Breast epithelium (tissue), 4 donors: ENCODE measurements at places on chromosomes 12 and 14. TPM values are rescaled to one million over a fixed set of nuclear protein-coding genes. Genes with fewer than 3 reads are reported as not detected.

DNA sequence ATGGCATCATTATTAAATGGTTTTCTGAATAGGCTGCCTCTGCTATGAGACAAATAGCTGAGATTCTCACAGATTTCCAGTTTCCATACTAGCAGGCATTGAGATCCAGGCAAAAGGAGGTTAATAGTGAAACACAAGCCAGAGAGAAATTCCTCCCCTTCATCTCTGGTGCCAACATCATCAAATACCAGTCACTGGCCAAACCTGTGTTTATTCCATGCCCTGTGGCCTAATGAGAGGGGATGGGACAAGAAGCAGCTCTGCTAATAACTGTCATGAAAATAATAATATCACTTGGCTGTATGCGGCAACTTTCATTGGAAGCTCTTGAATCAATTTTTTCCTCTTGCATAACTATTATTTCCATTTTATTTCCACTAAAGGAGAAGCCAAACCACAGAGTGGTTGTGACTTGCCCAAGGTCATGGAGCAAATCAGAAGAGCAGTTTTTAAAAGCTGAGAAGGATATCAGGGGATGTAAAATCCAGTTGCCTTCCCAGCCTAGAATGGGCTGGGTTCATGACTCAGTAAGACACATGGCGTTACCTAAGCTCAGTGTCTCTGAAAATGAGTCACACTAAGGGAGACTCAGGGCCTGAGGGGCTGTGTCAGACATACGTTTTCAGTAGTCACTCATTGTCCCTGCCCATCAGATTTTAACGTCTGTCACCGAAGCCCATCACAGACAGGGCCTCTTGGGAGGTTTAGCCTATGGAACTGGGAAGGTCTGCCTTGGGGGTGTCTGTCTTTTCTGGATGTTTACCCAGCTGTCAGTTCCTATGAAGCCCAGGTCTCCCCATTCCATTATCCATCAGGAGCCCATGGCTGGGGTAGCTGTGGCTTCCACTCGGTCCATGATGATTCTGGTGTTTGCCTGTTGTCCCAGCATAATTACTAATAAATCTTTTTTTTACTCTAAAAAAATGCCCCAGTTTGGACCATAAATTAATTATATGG, 208.8 kb upstream of the EEA1 start:
- no peaks in the 10 kb centered on the region for H3K36me3 ChIP-seq
- no peaks in the 10 kb centered on the region for H3K4me1 ChIP-seq
- DNase-seq = no peak
- H3K4me3 ChIP-seq = no peak overlapping the region
- H3K27ac ChIP-seq = peak overlapping the region; percentile 71

DNA sequence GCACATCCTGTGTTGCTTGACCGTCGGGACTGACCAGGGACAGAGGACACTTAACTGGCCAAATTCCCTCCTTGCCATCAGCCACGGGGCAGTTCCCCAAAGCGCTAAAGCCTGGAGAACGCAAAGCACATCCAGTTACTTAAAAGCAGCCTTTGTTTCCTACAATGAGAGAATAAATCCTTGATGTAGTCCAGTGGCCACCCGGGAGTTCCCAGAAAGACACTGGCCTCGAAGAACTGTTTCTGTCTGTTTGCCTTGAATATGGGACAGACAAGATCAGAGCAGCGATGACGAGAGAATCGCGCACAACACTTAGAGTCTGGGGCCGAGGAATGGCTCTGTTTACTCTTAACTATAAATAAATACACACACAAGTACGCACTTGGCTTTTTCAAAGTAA, 102.2 kb downstream of the TNFAIP2 start:
- DNase-seq = no peak
- H3K36me3 ChIP-seq = no peaks in the 10 kb centered on the region
- no peak overlapping the region for H3K4me3 ChIP-seq
- peaks cover 15% of the 10 kb centered on the region for H3K27me3 ChIP-seq

DNA sequence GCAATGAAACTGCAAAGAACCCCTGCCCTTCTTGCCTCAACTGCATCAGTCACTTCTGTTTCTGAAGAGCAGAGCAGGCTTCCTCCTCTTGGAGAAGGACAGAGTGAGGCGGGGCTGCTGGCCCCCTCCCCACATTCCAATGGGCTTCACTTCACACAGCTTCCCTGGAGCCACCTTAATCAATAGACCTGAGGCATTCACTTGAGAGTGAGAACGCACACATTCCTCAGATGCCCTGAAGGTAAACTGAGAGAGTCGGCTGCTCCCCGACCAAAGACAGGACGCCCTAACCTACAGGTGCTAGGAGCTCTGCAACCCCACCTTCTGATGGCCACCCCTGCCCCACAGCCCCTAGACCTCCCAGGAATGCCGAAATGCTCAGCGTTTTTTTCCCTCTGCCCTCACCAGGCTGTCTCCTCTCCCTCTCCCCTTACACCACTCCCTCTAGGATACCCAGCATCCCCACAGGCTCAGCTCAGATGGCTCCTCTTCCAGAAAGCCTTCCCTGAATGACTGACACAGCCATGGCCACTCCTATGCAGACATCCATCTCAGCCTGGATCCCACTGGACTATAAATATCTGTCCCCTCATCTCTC, 31.1 kb downstream of the SYNE3 start:
- no peaks in the 10 kb centered on the region for H3K36me3 ChIP-seq
- peaks cover 25% of the 10 kb centered on the region for H3K4me1 ChIP-seq
- no peaks in the 10 kb centered on the region for H3K27me3 ChIP-seq
- peak overlapping the region; percentile 80 for H3K27ac ChIP-seq
- H3K4me3 ChIP-seq = no peak overlapping the region
- no peak for DNase-seq

- H3K4me1 ChIP-seq = no peaks in the 10 kb centered on the region
- no peak overlapping the region for H3K4me3 ChIP-seq
- no peaks in the 10 kb centered on the region for H3K27me3 ChIP-seq
- no peak overlapping the region for H3K27ac ChIP-seq
- DNase-seq = no peak
Measured at GRCh38 chr12:80188576-80188975, 89.2 kb downstream of the OTOGL start.

Gene TAS2R8
- not detected for total RNA-seq

- no peak overlapping the region for H3K4me3 ChIP-seq
- H3K36me3 ChIP-seq = no peaks in the 10 kb centered on the region
- no peaks in the 10 kb centered on the region for H3K27me3 ChIP-seq
- no peaks in the 10 kb centered on the region for H3K4me1 ChIP-seq
- DNase-seq = no peak
Measured at GRCh38 chr14:34170882-34171281, 220.0 kb upstream of the EGLN3 start.

Gene ENDOU
- 0.98 TPM for total RNA-seq

Gene TEP1
- total RNA-seq = 27.2 TPM

DNA sequence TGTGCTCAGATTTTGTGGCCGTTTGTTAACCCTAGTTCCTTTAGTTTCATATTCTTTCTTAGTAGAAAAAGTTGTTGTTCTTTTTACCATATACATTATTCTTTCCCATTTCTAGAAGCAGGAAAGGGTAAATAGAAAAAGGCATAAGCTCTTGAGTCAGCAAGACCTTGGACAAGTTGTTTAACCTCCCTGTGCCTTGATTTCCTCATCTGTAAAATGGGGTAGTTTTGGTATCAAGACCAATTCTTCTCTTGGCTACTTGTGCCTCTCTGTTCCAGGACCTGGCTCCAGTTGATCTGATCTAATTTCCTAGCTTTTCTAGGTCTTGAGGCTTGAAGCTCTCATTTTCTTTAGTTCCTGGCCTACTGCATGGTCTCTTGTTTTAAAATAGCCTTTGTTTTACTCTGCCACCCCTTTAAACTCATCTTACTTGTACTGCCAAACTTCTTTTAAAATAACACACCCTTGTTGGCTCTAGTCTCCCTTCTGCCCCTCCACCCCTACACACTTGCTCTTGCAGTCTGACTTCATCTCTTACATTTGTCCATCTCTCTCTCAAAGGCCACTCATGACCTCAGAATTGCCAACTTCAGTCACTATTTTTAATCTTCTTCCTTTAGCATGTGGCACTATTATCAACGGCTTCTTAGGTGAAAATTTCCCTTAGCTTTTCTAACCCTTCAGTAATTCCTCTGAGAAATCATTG, 143.7 kb downstream of the TTLL5 start:
- H3K4me1 ChIP-seq = no peaks in the 10 kb centered on the region
- H3K27ac ChIP-seq = no peak overlapping the region
- DNase-seq = no peak
- H3K27me3 ChIP-seq = no peaks in the 10 kb centered on the region

GRCh38 chr12:114916124-114916523, 232.1 kb upstream of the TBX3 start:
- H3K36me3 ChIP-seq = no peaks in the 10 kb centered on the region
- H3K4me3 ChIP-seq = no peak overlapping the region
- no peaks in the 10 kb centered on the region for H3K27me3 ChIP-seq
- DNase-seq = no peak
- no peak overlapping the region for H3K27ac ChIP-seq

Gene CLEC1B
- not detected for total RNA-seq

DNA sequence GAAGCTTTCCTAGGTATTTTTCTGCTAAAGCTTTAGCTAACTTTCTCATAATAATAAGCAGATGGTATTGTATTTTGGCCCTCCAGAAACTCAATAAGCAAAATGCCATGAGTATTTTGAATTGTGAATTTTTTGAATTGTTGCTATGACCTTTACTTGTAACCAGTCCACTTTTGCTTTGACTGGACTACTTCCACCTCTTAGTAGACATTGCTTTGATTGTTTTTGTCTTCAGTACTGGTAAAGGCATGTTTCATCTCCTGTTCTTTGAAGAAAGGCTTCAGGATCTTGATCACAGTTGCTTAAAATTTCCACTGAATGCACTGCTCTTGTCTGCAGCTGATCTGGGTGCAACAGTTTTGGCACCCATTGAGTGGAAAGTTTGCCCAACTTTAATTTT, 102.3 kb downstream of the TRMT5 start:
- no peaks in the 10 kb centered on the region for H3K36me3 ChIP-seq
- H3K27ac ChIP-seq = no peak overlapping the region
- H3K4me1 ChIP-seq = no peaks in the 10 kb centered on the region
- H3K27me3 ChIP-seq = no peaks in the 10 kb centered on the region
- H3K4me3 ChIP-seq = no peak overlapping the region

Gene LPAR5
- 1.8 TPM for total RNA-seq

GRCh38 chr12:121064116-121064515, 25.1 kb upstream of the OASL start:
- H3K36me3 ChIP-seq = no peaks in the 10 kb centered on the region
- no peak overlapping the region for H3K4me3 ChIP-seq
- H3K27ac ChIP-seq = no peak overlapping the region
- no peaks in the 10 kb centered on the region for H3K4me1 ChIP-seq

Gene ANKRD33
- not detected for total RNA-seq

DNA sequence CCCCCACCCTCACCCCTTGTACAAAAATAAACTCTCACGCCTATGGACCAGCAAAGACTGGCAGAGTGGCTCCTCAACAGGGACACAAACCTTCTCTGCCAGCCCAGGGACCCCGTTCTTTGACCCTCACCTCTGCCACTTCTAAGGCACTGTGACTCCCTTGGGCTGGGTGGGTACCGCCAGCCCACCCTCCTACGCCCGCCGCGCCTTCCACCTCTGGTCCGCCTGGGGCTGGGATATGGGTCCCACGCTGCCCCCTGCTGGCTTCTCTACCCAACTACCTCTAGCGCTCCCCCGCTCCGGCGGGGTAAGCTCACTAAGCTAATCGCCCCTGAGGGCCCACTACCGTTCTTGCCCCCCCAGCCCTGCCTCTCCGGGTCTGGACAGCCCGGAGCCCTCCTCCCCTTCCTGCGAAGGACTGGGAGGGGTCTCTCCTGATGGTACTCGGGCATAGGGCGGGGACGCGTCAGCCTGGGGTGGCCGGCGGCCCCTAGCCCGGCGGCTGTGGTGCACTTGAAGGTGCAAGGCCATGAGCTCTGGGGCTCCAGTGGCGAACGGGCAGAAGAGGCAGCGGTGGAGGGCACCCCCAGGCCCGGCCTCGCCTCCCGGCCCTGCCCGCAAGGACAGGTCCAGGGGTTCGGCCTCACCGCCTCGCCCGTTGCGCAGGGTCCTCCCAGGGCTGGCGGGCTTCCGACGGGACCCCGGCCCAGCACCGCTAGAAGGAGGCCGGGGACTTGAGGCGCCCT, 8.1 kb downstream of the ZNF219 start:
- H3K4me3 ChIP-seq = no peak overlapping the region
- no peak for DNase-seq
- H3K27me3 ChIP-seq = no peaks in the 10 kb centered on the region
- H3K27ac ChIP-seq = peak overlapping the region; percentile 12
- H3K36me3 ChIP-seq = peaks cover 5% of the 10 kb centered on the region

DNA sequence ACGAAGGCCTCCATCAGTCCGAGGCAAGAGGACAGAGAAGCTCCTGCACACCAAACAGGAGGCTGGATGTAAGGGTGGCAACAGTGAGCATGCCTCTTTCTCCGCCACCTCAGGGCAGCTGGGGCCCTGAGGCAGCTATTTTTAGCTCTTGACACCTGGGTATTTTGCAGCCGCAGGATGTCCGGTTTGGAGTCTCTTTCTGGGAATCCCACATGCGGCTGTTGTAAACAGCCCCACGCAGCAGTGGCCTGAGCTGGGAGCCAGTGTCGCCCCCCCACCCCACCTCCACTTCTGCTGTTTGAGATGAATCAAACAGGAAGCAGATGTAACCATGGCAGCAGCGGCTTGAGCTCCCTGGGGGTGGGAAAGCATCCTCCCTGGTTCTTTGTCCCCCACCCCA, 11.7 kb downstream of the HDAC7 start:
- no peaks in the 10 kb centered on the region for H3K27me3 ChIP-seq
- no peaks in the 10 kb centered on the region for H3K36me3 ChIP-seq
- no peak for DNase-seq
- H3K4me3 ChIP-seq = no peak overlapping the region
